Esophagus squamous epithelium (tissue), 5 donors: ENCODE measurements at places on chromosomes 2 and 18. TPM values are rescaled to one million over a fixed set of nuclear protein-coding genes. Genes with fewer than 3 reads are reported as not detected.

Gene ORC2
- 10.3 TPM for total RNA-seq

- no peak overlapping the region for H3K4me3 ChIP-seq
- no peak for DNase-seq
- no peak overlapping the region for H3K27ac ChIP-seq
- H3K27me3 ChIP-seq: no peaks in the 10 kb centered on the region
Measured at GRCh38 chr18:24491927-24492834, 31.7 kb downstream of the HRH4 start.

DNA sequence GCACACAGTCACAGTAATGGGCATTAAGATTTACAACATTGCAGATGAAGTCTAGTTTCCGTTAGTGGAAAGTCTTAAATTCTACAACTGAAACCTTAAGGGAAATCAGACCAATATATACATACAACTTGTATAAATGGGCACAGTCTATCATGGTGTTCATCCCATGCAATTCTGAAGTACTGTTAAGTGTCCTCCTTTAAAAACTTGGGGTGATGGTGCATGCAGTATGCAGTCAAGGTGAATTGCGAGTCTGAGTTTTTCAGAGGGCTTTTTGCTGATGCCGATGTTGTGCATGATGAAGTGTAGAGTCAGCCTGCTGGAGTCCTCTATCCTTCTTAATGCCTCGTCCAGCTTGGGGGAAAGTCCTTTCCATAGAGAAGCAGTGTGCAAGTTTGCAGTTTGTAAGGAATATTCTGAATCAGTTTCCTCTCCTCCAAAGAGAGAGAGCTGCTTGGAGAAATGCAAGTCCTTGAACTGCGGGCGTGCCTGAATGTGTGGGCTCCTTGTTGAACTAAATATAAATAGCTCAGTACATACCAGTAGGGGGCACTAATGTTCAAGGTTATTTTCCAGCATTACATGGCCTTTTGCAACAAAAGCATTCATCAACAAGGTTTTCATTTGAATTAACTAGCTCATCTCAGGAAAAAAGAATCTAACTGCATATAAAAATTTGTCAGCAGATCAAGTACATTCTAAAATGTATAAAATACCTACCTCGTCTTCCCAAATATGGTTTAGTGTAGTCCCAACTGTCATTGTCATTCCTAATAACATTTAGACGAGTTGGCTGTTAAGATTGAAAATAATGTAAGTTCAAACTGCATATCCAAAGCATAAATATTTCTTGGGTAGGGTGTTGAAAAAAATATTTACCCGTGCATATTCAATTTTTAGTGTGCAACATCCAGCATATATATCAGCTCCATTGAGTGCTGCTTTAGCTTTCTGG, 21.3 kb downstream of the HNRNPLL start:
- H3K4me1 ChIP-seq: no peaks in the 10 kb centered on the region
- H3K27me3 ChIP-seq: no peaks in the 10 kb centered on the region
- no peak overlapping the region for H3K27ac ChIP-seq
- no peak overlapping the region for H3K4me3 ChIP-seq
- H3K36me3 ChIP-seq: peaks cover 6% of the 10 kb centered on the region

GRCh38 chr2:810397-810796, 133.2 kb upstream of the TMEM18 start:
- no peaks in the 10 kb centered on the region for H3K4me1 ChIP-seq
- H3K4me3 ChIP-seq: no peak overlapping the region
- DNase-seq: no peak
- H3K27me3 ChIP-seq: no peaks in the 10 kb centered on the region
- no peaks in the 10 kb centered on the region for H3K36me3 ChIP-seq
- H3K27ac ChIP-seq: no peak overlapping the region

DNA sequence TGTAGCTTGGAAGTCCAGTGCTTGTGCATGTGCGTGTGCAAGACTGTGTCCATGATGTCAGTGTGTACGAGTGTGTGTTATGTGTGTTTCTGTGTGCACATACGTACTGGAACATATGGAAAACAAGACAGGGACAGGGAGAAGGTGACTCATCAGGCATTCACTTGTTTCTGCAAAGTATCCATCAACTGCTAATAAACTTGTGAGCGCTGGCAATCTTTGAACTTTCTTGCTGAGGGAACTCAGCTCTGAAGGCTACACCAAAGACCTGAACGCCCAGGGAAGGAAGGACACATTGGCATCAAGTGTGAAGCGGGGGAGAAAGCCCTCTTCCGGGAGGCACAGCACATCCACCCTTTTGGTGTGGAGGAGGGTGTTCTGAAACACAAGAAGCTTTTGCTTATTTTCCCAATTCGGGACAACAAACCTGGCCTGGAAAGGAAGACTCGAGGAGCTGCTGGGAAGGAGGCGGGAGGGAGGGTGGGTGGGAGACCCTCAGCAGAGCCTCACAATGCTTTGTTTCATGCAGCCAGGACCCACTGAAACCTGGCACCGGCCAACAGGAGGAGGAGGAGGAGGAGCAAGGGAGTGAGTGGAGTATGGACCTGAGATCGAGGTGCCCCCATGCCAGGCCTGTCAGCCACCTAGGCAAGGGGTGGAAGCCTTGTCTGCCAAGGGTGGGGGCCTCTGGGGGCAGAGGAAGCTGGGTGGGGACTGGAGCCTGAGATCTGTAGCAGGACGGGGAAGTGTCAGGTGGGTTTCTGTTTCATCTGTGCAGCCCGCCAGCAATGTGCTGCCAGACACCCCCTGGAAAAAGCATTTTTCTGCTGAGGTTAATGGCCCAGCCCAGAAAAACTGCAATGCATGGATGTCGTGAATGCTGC, 26.8 kb downstream of the SMAD7 start:
- H3K4me3 ChIP-seq: peak overlapping the region; percentile 46
- H3K27ac ChIP-seq: no peak overlapping the region
